NCI-H82 (cell line): ENCODE measurements at places on chromosomes 1 and 21.

DNA sequence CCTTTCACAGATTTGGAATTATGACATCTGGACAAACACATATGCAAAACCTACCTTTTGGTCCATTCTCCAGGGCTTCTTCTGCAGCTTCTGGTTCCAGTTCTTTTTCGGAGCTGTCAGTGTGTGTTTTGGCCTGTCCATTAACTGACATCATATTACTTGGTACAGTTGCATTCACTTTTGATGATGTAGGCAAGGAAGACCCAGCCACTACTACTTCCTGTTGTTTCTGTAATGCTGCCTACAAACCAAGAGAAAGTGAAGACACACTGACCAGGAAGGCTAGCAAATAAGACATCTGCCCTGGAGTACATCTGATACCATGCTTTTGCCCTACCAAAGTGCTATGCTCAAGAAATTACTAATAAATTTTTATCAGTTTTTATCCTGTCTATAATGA is 31.9 kb downstream of the ACBD3 start:
- DNase-seq: no peak

DNA sequence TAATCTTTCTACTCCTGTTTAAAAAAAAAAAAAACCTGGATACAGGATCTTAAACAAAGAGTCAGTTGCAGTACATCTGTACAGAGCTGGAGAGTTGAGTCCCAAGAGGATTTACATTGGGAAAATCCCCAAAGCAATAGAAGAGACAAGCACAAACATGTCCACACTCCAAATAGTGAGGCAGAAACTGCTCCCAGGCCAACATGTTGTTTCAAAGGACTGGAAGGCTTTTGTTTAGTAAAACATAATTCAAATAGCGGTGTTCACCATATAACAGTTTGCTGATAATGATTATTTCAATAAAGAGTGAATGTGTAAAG is 425.4 kb downstream of the ADGRL2 start:
- DNase-seq: peak; percentile 24

DNA sequence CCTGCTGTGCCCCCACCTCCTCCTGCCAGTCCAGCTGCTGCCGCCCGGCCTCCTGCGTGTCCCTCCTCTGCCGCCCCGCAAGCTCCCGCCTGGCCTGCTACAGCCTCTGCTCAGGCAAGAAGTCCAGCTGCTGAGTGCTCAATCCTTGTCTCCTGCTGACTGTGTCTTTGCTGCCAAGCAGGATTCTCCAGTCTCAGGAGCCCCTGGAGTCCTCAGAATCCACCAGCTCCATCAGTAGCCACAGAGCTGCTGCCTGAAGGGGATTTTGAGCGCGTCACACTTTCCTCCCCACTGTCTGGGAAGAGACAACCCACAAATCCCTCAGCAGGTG is 973 bp downstream of the KRTAP10-11 start:
- DNase-seq: no peak

DNA sequence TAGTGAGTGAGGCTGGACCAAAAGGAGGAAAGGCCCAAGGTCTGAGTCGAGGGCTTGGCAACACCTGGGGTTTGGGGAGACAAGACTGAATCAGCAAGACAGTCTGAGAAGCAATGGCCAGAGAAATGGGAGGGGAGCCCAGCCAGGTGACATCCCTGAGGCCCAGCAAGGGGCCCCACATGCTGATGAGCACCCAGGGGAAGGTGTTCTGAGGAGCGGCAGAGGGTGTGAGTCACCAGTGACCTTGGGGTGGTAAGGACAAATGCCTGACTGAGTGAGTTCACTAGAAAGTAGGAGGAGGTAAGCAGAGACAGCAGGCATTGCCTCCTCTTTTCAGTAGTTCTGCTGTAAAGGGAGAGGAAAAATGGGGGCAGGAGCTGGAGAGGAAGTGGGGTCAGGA is 192.4 kb upstream of the GALNT2 start:
- DNase-seq: no peak

GRCh38 chr1:180382326-180383115 is 119.9 kb downstream of the ACBD6 start:
- DNase-seq: no peak

GRCh38 chr1:43881415-43881814 is 52.2 kb upstream of the ARTN start:
- DNase-seq: peak; percentile 71

- no peak for DNase-seq
These were observed 529.5 kb downstream of the COL11A1 start for GRCh38 chr1:102578804-102579203.

DNA sequence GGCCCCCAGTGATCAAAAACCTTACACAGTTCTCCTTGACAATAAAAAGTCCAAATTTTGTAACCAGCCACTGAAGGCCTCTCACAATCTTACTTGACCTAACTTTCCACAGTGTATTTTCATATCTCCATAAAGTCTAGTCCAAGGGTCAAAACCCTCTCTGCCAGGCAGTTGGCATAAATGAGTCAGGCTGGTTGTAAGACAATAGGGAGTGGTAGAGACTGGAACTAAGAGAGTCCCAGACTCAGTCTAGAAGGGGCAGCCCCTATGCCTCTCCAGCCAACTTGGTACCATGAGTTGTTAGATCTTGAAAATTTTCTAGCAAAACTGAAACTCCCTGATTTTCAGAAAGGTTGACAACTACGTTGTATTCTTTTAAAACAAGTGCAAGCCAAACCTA is 21.0 kb downstream of the KIF21B start:
- DNase-seq: no peak

DNA sequence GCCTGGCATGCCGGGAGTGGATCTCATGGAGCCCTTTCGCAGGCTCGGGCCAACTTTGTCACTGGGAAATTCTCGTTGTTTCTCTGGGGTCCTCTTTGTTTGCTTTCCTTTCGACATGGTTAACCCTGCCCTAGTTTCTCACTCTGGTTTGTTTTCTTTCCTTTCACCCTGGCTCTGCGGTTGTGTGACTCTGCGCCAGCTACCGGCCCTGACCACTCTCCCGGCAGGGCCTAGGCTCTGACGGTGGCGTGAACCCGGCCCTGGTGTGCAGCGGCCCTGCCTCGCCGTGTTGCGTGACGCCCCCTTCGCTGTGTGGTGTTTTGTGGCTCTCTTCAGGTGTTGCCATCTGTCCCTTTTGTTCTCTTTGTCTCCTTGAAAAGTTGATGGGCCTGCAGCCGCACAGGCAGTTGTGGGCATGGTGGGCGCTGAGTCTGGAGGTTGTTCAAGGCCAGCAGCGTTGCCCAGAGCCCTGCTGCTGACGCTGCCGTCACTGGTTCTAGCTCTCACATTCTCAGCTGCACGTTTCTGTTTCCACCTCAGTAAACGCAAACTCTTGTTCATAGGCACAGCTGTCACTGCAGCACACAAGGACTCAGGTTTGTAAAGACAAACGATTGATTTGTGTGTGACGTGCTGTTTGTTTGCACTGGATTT is 64.6 kb upstream of the DIP2A start:
- no peak for DNase-seq

GRCh38 chr21:38114717-38115333 is 142.0 kb upstream of the KCNJ15 start:
- no peak for DNase-seq

DNA sequence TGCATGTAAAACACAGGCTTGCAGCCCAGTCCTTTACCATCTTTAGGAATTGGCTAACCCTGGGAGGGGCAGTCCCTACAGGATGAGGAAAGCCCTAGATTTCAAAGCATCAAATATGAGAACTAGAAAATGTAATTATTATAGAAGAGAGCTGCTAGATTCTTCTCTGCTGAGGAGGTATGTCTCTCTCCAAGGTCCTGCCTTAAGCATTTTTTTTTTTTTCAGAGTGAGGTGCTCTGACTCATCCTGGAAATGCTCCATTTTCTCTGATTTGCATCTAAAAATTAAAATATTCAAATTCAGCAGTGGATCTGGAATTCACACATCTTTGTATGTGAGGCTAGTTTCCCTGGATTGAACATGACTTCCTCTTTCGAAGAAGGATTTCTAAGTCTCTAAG is 149.8 kb downstream of the ZNF648 start:
- no peak for DNase-seq

DNA sequence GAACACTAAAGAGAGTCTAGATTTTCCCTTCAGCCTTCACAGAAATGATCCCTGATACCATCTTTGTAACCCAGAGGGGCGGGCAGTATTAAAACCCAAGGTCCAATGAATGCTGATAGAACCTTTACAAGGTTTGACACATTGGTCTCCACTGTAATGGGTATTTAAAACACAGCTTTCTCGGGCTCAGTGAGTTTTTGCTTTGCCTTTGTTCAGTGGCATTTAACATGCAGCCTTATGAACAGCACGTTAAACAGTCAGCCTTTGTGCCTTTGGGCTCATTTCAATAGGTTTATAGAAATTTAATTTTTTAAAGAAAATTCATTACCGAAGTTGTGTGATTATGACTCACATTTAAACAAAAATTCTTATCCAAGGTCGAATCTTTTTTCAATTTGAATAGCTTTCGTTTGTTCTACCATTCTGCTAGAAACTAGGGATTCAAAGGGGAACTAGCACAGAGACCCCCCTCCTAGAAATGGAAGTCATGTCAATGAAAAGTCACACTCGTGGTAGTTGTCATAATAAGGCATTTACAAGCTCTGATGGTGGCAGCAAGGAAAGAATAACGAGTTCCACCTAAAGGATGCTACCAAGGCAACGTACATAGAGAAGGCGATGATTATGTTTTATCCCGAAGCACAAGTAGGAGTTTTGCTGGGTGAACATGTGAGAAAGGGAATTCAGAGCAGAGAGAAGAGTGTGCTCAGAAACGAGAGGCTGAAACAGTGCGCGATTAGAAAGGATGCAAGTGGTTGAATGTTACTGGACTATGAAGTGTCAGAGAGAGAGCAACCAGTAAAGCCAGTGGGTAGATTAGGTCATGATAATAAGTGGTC is 66.2 kb downstream of the SGIP1 start:
- DNase-seq: no peak

DNA sequence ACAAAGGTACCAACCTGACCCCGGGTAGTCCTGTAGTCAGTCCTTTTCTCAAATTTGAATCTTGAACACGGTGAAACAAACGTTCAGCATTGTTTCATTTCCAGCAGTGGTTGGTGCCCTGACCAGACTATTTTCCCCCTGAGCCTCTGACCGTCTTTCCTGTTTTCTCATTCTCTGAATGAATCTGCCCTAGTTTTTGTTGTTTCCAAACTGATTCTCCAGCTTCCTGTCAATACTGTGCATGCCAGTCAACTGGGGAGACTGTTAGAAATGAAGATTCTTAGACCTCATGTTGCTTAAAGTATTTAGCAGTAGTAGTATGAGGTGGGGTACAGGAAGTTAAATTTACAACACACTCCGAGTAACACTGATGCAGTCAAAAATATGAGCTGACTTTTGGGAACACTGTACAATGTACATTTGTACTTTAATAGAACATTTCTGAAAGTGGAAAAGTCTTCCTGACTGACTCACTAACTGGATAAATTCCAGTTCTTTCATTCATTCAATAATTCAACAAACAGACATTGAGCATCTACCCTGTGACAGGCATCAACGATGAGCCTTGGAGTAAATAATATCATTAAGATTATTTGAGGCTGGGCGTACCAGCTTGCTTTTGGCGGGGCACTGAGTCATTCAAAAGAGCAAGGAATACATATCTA is 26.0 kb upstream of the ZRANB2 start:
- DNase-seq: no peak

DNA sequence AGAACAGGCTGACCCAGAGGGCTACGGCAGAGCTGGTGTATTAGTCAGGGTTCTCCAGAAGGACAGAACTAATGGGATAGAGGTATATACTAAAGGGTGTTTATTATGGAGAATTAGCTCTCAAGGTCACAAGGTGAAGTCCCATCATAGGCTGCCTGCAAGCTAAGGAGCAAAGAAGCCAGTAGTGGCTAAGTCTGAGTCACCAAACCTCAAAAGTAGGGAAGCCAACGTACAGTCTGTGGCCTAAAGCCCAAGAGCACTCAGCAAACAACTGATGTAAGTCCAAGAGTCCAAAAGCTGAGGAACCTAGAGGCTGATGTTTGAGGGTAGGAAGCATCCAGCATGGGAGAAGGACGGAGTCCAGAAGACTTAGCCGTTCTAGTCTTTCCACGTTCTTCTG is 179.2 kb downstream of the BACH1 start:
- DNase-seq: no peak

DNA sequence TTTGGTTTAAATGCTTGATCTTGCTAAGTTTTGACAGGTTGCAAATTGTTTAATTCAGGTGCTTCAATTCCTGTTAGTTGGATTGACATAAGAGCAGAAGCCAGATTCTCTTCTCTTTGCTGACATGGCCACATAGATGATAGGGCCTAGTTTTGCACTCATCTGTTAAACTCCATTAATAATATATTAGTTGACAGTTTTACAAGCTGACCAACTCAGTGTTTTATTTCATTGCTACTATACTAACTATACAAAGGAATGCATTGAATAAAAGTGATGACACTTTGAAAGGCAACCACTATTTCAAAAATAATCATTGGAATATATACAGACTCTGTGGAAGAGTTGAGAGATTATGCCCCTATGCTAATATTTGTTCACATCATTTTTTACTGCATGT is 255.6 kb upstream of the DPYD start:
- DNase-seq: no peak

GRCh38 chr1:160630523-160631451 is 16.1 kb downstream of the SLAMF1 start:
- no peak for DNase-seq

- DNase-seq: no peak
These were observed 33.3 kb upstream of the BECN2 start for GRCh38 chr1:241924080-241924808.

DNA sequence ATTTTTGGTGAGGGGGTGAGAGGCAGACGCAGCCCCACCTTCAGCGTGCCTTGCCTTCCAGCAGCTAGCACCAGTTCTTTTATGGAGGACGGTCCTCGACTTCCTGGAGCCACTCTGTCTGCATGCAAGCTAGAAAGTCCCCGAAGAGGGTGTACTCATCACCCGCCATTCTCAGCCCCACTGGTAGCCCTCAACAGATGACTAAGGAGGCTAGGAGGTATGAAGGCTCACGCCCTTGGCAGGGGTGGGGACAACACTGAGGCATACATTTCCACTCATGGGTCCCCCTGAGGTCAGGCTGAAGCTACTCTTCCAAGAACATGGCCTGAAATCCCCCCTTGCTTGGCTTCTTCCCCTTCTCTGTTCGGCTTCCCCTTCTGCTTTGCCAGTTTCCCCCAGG is 8.9 kb upstream of the PTPRF start:
- no peak for DNase-seq

GRCh38 chr1:6961905-6962477 is 176.7 kb downstream of the CAMTA1 start:
- no peak for DNase-seq

- DNase-seq: peak; percentile 64
These were observed 28.5 kb upstream of the EPS8L3 start for GRCh38 chr1:109792056-109792831.

DNA sequence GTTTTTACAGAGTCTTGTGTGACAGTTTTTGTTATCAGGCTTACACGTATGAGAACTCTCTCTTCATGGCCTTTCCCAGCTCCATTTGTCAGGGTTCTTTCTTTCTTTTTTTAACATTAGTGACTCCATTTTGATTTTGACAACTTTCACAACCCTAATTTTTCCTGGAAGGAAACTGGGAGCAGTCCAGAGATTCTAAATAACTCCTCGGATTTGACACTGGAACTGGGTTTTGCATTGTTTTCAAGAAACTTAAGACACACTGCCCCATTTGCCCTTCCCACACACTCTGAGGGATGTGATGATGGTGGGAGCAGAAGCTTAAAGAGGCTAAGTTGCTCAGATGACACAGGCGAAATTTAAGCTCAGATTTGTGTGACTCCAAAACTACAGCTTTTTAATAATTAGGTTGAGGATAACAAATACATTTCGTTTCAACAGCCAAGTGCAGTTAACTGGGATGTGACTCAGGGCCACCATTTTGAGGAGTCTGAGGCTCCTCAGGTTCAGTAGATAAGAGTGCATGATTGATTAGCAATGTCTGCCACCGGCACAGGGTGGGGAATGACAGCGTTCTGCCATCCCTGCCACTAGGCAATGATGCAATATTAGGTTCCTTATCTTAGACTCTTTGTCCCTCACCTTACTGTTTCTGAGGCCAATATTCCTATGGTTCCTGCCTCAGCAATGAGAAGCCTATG is 95.1 kb upstream of the ATP1A1 start:
- no peak for DNase-seq
